ENCODE measurements at places on chromosomes 3 and 15. TPM values are rescaled to one million over a fixed set of nuclear protein-coding genes. Genes with fewer than 3 reads are reported as not detected.

DNA sequence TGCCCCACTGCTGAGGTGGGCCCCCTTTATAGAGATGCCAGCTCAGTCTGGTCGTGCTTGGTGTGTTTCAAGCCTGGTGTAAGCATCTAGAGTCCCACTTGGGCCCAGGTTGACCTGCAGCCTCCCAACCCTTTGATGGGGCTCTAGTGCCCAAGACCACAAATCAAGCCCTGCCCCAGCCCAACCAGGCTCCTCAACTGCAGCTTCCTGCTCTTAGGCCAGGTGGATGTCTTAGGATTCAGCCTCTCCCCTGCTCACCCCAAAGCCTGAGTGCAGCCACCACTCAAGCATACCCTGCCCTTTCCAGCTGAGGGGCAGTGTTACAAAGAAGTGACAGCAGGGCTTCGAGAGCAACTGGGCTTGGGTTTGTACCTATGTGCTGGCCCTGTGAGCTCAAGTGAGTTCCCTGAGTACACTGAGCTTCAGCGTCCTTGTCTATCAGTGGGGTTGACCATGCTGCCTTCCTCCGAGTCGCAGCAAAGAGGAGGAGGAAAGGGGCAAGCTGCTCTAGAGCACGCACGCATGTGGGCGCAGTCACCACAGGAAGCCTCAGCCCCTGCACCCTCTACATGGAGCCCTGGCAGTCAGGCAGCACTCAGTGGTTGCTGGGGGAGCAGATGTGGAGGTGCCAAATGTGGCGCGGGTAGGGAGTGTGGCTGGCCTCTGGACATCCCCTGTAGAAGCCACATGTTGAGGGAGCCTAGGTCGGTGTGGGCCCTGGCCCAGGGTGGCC lies 120.7 kb downstream of the EEFSEC start:
- no peak for DNase-seq

DNA sequence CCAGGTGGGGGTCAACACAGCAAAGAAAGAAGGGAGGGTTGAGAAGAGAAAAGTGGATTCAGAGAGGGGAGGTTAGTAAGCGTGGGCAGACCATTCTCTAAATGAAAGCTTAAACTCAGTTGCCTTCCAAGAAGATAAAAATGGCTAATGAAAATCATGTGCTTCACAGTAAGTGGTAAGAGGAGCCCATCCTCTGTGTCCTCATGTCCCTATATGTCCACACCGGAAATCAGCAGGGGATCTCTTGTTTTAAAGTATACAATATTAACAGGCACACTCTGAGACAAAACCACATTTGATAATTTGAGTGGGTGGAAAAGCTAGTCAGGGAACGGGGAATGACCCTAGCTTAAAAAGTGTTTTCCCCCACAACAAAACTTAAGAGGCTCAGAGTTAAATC lies 4.4 kb upstream of the FOXP1 start:
- no peak for DNase-seq

- DNase-seq, result no peak
Observed at GRCh38 chr3:53258600-53259426, 3.0 kb upstream of the TKT start.

DNA sequence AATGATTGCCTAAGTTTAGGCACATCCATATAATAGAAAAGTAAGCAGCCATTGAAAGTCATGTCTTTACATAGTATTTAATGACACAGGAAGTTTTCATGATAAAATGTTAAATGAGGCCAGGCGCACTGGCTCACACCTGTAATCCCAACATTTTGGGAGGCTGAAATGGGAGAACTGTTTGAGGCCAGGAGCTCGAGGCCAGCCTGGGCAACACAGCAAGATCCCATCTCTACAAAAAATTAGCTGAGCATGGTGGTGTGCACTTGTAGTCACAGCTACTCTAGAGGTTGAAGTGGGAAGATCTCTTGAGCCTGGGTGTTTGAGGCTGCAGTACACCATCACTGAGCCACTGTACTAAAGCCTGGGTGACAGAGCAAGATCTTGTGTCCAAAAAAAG lies 59.4 kb downstream of the SETMAR start:
- no peak for DNase-seq

- DNase-seq, result no peak
Observed at GRCh38 chr15:80820092-80820491, 40.9 kb downstream of the CEMIP start.

DNA sequence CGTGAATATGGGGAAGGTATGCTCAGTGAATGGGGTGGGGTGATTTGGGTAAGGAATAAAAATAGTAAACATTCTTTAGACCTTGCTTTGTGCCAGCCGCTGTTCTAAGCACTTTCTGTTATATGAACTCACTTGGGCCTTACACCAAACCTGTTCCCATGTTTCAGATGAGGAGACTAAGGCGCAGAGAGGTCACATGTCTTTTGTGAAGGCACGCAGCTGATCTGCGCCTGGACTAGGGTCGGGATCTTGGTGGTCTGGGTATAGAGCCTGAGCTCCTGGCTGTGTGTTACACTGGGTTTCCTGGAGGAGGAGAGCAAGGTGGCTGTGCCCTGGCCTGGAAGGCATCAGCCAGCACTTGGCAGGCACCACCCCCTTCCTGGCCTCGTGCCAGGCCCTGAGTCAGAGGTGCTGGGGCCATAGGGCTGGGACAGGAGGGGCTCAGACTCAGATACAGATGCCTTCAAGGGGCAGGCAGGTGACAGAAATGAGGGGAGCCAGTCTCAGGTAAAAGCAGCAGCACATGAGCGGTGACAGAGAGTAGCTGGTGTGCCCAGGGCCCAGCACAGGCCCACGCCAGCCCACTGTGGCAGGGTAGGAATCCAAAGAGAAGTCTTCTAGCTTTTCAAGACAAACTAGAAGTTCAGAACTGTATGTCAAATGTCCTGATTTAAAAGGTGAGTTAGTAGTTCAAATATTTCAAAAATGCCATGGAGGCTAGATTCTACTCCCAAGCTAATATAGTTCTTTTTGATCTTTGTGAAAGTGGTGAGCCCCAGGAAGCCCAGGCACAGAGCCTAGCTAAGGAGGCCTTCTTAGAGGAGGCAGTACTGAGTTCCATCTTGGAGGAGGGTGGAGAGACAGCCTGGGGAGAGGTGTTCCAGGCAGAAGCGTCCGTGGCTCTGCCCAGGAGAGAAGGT lies 83.1 kb downstream of the DNAJB8 start:
- no peak for DNase-seq

GRCh38 chr3:98010194-98010882 lies 24.8 kb downstream of the GABRR3 start:
- DNase-seq, result no peak

DNA sequence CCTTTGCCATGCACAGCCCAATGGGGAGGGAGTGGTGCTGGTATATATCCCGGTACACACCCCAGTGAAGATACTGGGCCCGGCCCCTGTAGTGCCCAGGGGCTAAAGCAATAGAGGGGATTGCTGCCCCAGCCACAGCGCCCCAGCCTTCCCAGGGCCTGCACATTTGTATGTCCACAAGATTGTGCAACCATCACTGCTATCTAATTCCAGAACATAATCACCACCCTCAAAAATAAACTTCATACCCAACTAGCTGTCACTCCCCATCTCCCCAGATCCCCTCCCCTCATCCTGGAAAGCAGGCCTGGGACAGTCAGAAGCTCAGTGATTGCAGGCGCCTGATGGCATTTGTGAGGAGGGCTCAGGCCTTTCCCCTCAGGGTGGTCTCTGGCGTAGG lies 13.5 kb downstream of the GNAI2 start:
- DNase-seq, result no peak

DNA sequence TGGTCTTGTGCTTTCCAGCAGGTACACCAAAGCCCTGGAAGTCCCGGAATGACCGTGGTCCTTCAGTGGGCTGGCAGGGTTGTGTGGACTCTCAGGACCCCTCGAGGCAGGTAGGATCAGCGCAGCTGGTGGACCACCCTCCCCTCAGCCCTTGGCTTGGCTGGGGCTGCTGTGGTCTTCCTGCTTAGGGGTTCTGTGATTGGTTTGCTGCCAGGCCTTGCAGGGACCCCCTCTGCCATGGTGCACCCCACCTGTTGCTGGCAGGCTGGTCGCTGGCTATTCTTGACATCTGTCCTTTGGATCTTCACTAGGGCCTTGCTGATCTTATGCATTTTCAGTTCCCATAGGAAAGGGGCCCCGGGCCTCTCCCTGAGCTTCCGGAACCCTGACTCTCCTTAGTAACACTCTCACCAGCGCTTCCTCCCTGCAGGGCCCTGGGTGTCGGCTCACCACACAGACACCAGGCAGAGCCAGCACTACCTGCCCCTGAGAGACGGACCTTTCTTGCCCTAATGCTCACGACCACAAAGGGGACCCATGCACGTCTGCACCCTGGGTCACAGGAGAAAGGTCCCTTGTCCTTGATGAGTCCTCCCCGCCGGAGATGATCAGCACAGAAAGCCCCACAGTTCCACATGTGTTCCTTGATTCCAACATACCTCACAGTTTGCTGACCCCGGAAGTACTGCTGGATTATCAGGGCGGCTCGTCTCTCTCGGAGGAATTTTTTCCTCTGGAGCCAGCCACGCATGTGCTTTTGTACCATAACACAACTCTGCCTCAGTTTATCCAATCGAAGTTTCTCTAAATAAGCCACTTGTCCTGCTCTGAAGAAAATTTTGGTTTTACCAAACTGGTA lies 51.7 kb downstream of the MYO5C start:
- DNase-seq, result no peak

- no peak for DNase-seq
Observed at GRCh38 chr15:28114721-28115622, 15.9 kb upstream of the OCA2 start.

- DNase-seq, result no peak
Observed at GRCh38 chr3:102002056-102002455, 152.7 kb downstream of the NFKBIZ start.

GRCh38 chr3:134017490-134017889 lies 12.2 kb downstream of the SLCO2A1 start:
- no peak for DNase-seq

- no peak for DNase-seq
Observed at GRCh38 chr3:113253702-113254101, 42.3 kb downstream of the BOC start.

DNA sequence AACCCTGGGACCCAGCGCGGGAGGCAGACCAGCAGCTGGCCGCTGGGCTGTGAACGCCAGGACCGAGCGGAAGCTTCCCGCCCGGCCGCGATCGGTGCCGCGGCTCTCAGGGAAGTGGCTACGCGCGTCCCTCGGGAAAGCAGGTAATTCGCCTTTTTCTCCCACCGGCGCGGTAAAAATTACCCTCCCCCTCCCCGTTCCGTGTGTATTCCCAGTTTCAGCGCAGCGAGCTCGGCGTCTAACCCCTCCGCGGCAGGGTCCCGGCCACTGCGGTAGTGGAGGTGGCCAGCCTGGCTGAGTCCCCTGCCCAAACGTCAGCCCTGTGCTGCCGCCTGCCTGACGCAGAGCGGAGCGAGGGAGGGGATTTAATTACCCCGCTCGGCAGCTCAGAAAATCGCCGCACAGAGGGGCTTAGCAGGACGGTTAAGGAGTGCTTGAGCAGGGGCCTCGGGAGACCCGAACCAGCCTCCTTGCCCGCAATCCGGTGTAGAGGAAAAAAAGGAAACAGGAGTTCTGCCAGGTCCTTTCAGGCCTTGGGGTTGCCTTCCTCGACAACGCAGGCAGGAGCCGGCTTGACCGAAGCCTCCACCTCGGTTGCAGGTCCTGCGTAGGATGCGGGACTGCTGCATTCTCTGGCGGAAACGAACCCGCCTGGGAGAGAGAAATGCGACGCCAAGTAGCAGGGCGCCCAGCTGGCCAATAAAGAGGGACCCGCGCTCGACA lies 2.9 kb downstream of the GATA2 start:
- no peak for DNase-seq

DNA sequence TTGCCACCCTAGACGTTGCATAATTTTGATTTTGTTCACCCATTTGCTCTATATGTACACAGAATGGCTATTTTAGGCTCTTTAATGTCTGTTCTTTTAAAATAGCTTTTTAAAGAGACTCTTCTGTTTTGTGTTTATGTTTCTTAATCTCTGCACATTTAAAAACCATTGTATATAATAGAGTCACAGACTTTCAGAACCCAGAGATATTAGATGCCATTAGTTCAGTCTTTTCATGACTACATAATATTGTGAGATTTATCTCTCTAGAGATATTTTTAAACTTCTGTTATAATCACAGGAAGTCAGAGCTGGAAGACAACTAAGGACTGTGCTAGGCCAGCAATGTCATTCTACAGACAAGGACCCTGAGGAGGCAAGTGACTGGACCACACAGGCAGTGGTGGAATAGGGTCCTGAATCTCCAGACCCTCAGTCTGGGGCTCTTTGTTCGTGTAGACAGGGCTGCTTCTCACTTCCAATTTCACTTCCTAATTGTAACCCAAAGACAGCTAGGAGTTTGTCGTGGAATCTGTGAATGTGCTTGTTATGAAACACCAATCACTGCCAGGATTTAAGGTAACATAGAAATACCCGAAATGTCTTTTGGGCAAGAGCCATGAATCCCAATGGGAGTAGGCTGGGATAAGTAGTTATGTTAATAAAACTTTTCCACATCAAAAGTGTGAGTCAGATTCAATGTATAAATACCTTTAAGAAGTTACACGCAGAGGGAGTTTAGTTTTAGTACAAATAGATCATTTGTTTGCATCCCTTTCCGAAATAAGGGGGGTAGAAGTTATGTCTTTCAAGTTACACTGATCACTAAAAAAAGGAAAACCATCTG lies 165.2 kb upstream of the ROPN1 start:
- DNase-seq, result no peak

- no peak for DNase-seq
Observed at GRCh38 chr3:177835917-177836316, 638.6 kb upstream of the TBL1XR1 start.

- no peak for DNase-seq
Observed at GRCh38 chr15:59622289-59622688, 10.7 kb downstream of the GCNT3 start.

- no peak for DNase-seq
Observed at GRCh38 chr3:8385848-8386620, 115.6 kb upstream of the LMCD1 start.

DNA sequence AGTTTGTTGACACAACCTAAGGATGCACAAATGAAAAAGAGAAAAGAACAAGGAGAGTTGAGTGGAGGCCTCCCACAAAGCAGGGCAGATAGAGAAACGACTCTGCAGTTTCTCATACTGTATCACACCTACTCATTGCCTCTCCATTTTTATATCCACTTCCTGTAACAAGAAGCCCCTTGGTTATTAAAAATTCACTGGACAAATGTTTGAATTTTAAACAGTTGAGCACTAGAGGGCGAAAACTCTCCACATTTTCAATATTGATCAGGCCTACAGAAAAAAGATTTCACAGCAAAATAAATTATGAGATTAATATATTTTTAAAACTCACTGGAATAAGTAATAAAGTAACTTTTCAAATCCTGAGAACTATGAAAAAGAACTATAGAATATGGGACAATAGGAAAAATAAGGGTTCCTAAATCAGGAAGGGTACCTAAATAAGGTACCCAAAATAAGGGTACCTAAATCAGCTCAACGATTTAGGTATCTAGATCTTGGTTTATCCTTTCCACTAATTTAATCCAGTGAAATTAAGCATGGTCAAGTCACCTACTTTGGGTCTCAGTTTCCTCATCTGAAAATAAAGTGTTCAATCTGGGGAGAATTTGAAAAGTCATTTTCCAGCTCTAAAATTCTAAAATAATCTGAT lies 47.0 kb upstream of the PPIB start:
- DNase-seq, result no peak

- DNase-seq, result no peak
Observed at GRCh38 chr3:38112378-38112761, 24.6 kb downstream of the ACAA1 start.

TGM5 gene
- total RNA-seq, result not detected

C3orf20 gene
- total RNA-seq, result 0.56 TPM

SCG5 gene
- 2.0 TPM for total RNA-seq

SYNPR gene
- total RNA-seq, result not detected

MME gene
- total RNA-seq, result not detected

ALG1L2 gene
- total RNA-seq, result 0.64 TPM

MOBP gene
- not detected for total RNA-seq

DAZL gene
- not detected for total RNA-seq

ZNF80 gene
- total RNA-seq, result 0.53 TPM

PEX11A gene
- total RNA-seq, result 5.0 TPM

Data from activated naive CD4-positive, alpha-beta T cell treated with anti-CD3 and anti-CD28 coated beads, Interleukin-2, amount 50 U/mL, for 72 hours (primary cell).